ENCODE measurements at places on chromosomes 12 and 14.

- H3K27ac ChIP-seq = no peak overlapping the region
- H3K27me3 ChIP-seq = peaks cover 55% of the 10 kb centered on the region
- DNase-seq = no peak
- no peaks in the 10 kb centered on the region for H3K36me3 ChIP-seq
- no peaks in the 10 kb centered on the region for H3K4me1 ChIP-seq
Observed at GRCh38 chr14:37623426-37623951, 28.1 kb downstream of the TTC6 start.

DNA sequence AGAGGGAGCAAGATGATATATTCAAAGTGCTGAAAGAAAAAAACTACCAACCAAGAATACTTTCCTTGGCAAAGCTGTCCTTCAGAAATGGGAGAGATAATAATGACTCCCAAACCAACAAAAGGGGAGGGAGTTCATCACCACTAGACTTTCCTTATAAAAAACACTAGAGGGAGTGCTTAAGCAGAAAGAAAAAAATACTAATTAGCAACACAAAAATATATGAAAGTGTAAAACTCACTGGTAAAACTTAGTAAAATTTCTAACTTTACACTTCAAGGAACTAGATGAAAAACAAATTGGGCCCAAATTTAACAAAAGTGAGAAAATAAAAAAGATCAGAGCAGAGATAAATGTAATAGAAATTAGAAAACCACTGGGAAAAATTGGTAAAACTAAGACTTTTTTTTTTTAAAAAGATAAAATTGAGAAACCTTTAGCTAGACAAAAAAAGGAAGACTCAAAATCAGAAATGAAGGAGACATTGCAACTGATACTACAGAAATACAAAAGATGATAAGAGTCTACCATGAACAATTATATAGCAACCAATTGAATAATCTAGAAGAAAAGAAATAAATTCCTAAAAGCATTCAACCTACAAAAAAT lies 60.4 kb upstream of the FAR2 start:
- H3K27me3 ChIP-seq = no peaks in the 10 kb centered on the region
- H3K36me3 ChIP-seq = no peaks in the 10 kb centered on the region
- no peak overlapping the region for H3K27ac ChIP-seq
- H3K4me3 ChIP-seq = no peak overlapping the region

DNA sequence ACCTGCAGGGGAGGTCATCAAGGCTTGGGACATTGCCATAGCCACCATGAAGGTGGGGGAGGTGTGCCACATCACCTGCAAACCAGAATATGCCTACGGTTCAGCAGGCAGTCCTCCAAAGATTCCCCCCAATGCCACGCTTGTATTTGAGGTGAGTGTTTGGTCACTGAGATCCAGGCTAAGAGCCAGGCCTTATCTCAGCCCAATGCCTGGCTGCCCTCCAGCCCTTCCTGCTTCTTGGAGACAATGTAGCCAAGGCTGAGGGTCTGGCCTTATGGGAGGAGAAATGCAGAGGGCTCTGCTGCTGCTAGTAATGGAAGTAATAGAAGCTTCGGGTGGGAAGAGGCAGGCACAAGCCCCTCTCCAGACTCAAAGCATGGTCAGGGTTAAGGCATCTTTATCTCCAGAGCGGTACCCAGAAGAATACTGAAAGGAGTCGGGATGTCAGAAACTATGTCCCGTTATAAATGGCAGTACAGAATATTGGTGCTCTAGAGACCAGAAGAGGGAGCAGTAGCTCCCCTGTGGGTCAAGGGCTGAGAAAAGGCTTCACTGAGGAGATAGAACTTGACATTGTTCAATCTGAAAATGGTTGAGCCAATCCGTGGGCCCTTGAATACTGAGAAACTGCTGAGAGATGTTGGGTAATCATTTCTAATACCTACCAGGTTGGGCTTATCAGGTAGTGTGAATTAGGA lies 3.1 kb downstream of the FKBP4 start:
- peak; percentile 69 for DNase-seq
- peaks cover 45% of the 10 kb centered on the region for H3K4me1 ChIP-seq
- H3K27me3 ChIP-seq = no peaks in the 10 kb centered on the region
- H3K4me3 ChIP-seq = no peak overlapping the region

DNA sequence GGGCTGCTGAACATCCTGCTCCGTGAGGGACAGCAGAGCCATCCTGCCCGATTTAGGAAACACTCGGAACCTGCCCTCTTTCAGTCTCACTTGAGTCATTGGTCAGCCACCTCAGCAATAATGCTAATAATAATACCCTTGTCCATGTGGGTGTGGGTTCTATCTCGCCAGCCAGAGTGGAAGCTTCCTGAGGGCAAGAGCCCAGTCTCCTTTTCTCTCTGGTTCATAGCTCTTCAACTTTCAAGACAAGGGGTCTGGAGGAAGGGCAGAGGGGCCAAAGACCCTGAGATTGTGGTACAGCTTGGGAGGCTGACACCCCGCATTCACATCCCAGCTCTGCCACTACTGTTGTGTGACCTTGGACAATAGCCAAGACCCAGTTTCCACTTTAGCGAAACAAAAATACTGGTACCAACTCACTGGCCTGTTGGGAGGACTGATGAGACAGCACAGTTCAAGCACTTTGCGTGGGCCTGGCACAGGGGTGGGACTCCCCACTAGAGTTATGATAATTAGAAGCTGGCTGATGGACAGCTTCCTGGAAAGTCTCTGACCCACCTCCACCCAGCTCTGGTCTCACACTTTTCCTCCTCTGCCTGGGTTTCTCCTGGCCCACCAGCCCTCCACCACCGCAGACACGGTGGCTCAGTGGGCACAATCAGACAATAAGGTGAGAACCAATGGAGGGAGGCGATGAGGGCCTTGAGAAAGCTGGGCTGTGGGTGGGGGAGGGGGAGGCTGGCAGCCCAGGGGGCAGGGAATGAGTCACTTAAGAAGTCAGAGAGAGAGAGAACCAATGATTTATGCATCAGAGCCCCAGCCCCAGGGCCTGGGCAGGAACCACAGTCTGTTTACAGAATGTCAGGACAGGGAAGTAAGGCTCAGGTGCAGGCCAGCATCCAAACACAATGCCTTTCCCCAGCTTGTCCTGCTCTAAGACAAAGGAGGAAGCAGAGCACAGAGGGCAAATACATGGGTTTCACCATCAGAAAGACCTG lies 9.6 kb downstream of the FAIM2 start:
- peaks cover 6% of the 10 kb centered on the region for H3K27me3 ChIP-seq
- no peak overlapping the region for H3K4me3 ChIP-seq
- H3K4me1 ChIP-seq = no peaks in the 10 kb centered on the region
- no peak for DNase-seq

- H3K36me3 ChIP-seq = no peaks in the 10 kb centered on the region
- no peaks in the 10 kb centered on the region for H3K27me3 ChIP-seq
- no peak for DNase-seq
- H3K4me3 ChIP-seq = no peak overlapping the region
- no peak overlapping the region for H3K27ac ChIP-seq
Observed at GRCh38 chr12:60263161-60263560, 667.3 kb downstream of the SLC16A7 start.

DNA sequence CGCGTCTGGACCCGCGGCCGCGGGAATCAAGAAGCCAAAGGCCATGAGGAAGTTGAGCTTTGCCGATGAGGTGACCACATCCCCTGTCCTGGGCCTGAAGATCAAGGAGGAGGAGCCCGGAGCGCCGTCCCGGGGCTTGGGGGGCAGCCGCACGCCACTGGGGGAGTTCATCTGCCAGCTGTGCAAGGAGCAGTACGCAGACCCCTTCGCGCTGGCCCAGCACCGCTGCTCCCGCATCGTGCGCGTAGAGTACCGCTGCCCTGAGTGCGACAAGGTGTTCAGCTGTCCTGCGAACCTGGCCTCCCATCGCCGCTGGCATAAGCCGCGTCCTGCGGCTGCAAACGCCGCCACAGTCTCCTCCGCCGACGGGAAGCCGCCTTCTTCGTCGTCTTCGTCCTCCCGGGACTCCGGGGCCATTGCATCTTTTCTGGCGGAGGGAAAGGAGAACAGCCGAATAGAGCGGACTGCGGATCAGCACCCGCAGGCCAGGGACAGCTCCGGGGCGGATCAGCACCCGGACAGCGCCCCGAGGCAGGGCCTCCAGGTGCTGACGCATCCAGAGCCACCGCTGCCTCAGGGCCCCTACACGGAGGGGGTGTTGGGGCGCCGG lies 1.0 kb downstream of the INSM2 start:
- peaks cover 25% of the 10 kb centered on the region for H3K4me1 ChIP-seq
- H3K27ac ChIP-seq = no peak overlapping the region
- DNase-seq = peak; percentile 44
- H3K36me3 ChIP-seq = no peaks in the 10 kb centered on the region

GRCh38 chr12:39441963-39442830 lies 723 bp downstream of the KIF21A start:
- H3K36me3 ChIP-seq = no peaks in the 10 kb centered on the region
- no peaks in the 10 kb centered on the region for H3K27me3 ChIP-seq
- peak overlapping the region; percentile 92 for H3K4me3 ChIP-seq
- DNase-seq = peak; percentile 31
- H3K4me1 ChIP-seq = peaks cover 3% of the 10 kb centered on the region

All from heart right ventricle (tissue), 16 donors.